ENCODE measurements at places on chromosomes 13 and 19.

GRCh38 chr13:105050686-105051085, 1484.8 kb downstream of the EFNB2 start:
- no peak for DNase-seq

- no peak for DNase-seq
Observed at GRCh38 chr13:94056362-94056990, 423.0 kb downstream of the DCT start.

GRCh38 chr19:31015778-31016177, 333.5 kb downstream of the TSHZ3 start:
- DNase-seq = no peak

DNA sequence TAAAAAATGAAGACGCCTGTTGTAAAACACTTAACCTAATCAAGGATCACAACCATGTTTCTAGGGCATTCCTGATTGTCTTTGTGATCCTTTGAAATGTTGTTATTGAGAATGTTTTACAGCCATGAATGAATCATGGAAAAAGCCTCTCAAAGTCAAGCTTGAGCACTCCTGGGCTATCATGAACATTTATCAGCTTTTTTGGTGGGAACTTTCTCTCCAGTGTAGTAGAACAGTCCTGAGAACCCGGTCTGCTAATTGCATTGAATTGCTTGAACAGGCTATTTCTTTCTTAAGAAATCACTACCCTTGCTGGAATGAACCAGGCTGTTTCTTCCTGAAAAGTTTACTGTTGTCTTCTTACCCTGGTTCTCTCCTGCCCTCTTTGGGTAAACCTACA, 516.5 kb downstream of the FGF9 start:
- DNase-seq = no peak

DNA sequence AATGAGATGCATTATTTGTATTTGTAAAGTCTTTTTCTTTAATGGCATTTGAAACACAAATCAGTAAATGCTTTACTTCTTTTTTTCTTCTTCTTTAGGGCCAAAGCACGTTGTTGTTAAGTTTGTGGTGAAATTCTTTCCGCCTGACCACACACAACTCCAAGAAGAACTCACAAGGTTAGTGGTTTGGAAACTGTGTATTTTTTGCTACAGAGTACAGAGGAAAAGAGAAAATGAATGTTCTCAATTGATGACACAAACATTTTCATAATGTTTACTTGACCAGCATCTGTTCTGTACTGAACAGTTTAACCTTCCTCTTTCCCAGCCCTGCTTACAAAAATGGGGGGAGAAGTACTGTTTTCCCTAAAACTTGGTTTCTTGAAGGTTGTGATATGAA, 190.9 kb upstream of the RNF113B start:
- no peak for DNase-seq

GRCh38 chr19:4213116-4213515, 16.2 kb upstream of the EBI3 start:
- no peak for DNase-seq

DNA sequence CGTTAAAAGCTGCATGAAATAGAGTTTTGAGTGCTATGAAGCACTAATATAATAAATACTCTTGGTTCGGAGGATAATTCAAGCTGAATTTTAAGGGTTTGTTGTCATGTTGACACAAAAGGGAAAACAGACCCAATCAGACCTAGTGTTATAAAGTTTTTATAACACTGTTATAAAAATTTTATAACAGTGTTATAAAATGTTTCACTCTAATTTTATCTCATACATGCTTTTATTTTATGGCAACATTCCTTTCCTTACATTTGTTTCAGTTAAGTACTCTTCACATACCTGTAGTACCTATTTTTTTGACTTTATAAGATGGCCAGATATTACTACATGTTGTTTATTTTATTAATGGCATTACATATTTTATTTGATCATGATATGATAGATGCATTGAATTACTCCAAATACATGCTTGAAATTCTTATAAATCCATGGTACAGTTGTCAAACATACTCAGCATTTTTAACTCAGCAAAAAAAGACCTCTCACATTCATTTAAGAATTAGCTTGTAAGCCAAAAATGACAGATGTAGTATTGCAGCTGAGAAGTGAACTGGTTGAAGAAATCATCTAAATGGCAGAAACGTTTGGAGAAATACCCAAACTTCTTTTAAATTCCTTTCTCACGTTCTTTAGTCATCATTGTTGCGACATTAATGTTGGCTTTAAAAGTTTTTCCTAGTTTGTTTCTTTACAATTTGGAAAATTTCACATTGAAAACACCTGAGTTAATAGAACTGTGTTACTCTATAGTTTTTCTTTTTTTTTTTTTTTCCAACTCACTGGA, 104.5 kb downstream of the PIBF1 start:
- DNase-seq = no peak

GRCh38 chr13:112809332-112810315, 119.8 kb downstream of the ATP11A start:
- no peak for DNase-seq

DNA sequence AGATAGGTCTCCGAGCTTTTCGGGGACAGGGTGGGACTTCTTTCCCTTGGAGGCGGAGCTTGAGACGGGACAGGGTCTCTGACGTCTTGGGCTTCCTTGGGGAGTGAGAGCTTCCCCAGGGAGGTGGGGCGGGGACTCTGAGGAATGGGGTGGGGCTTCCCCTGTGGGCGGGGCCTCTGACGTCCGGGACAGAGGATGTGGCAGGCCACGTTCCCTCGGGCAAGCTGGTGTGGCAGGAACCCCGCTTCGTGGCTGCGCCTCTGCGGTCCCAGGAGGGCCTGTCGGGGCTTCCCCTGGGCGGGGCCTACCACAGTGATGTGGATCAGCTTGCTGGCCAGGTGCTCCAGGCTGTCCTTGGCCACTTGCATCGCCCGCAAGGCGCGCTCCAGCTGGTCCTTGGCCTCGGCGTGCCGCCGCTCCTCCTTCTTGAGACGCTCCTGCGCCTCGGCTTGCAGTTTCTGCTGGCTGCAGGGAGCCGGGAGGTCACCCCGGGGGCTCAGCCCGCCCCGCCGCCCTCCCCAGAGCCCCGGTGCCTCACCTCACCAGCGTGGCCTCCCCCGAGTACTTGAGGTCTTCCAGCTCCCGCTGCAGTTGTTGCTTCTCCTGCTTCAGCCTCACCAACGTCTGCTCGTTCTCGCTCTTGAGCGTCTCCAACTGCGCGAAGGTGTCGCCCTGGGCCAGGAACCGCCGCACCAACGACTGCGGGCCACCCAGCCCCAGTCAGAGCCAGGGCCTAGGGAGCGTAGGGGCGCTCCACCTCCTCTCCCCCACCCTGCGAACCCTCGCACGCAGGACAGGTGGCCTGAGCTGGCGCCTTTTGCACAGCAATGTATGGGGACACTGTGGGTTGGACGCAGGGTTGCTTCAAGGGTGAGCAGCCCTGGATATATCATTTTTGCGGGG, 3.3 kb upstream of the RGL3 start:
- peak; percentile 20 for DNase-seq

DNA sequence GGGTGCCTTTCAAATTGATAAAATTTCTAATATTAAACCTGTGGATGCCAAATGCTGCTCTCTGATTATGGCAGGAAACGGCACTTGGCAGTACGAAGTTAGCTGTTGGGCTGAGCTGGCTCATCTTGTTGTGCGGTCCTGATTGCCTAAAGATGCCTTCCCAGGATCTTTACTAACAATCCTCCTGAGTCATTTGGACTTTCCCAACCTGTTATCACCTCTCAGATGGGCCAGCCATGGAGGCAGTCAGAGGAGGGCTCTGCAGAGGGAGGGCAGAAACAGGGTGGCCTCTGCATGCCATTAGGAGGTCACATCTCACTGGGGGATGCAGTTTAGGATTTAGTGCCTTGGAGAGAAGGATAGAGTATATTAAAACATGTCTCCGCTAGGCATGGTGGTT, 27.3 kb downstream of the ALOX5AP start:
- DNase-seq = no peak

- no peak for DNase-seq
Observed at GRCh38 chr19:4077800-4078684, 11.3 kb upstream of the ZBTB7A start.

- DNase-seq = no peak
Observed at GRCh38 chr19:38711726-38712153, 32.5 kb downstream of the CAPN12 start.

- DNase-seq = no peak
Observed at GRCh38 chr13:107348925-107349324, 781.0 kb upstream of the ARGLU1 start.

GRCh38 chr13:111978546-111978945, 88.4 kb upstream of the SOX1 start:
- DNase-seq = no peak

DNA sequence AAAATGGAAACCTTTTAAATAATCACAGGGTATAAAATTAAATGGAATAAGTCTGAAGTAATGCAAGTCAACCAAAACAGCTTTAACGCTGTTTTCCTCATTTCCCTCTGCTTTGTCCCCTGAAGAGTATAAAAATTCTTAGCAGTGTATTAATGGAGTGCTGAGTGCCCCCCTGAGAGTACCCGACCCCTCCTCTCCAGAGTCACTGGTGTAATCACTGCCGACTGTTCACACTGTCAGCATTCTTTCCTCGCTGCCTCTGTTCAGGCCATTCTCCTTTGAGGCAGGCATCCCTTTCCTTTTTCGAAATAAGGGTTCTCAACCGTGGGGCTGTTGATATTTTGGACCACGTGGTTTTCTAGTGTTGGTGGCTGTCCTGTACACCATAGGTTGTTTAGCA, 146.9 kb upstream of the SLC10A2 start:
- DNase-seq = no peak

GRCh38 chr19:3443840-3444694, 36.3 kb downstream of the SMIM24 start:
- DNase-seq = no peak

- no peak for DNase-seq
Observed at GRCh38 chr13:37752146-37752545, 117.4 kb downstream of the TRPC4 start.

DNA sequence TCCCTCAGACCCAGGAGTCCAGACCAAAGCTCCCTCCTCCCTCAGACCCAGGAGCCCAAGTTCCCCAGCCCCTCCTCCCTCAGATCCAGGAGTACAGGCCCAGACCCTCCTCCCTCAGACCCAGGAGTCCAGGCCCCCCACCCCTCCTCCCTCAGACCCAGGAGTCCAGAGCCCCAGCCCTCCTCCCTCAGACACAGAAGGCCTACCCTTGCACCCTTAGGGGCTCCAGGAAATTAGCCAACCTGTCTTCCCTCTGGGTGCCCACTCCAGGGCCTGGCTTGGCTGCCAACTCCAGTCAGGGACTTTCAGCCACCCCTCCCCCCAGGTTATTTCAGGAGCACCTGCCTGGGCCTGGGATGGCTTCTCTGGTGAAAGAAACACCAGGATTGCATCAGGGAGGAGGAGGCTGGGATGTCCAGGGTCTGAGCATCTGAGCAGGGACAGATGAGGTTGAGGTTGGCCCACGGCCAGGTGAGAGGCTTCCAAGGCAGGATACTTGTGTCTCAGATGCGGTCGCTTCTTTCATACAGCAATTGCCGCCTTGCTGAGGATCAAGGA, at the start of gene FGF21:
Gene FGF21 (plus strand): TSS at position 441 of the 558 bp plus-strand sequence. CDS start 713 bp downstream, outside the sequence.
- no peak for DNase-seq

DNA sequence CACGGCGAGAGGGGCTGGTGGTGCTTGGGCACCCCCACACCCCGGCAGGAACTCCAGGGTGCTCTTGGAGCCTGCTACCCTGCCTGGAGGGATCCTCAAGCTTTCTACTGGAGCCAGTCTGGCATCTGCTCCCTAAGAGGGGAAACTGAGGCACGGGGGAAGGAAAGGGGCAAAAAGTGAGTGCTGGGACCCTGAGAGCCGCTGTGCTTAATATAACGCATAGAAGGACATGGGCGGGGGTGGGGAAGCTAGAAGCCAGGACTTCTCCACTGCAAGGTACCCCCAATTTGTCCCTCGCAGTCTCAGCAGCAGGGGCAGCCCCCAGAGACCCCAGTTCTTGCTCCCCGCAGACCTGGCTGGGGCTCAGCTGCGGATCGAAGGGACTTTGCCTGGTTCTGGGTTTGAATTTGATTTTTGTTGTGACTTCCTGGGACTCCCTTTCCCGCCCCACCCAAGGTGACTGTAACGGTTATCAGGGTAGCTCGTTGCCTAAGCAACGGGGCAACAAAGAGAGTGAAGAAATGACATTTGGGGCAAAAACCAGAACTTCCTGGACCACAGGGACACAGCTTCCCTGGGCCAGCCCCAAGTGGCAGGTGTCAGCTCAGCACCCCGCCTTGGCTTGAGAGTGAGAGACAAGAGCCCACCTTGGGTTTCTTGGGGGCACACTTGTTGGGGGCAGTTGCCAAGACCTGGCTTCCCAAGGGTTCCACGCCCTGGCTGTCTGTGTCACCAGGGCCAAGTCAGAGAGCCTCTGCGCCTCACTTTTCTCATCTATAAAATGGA, 638 bp downstream of the ADGRE5 start:
- no peak for DNase-seq

DNA sequence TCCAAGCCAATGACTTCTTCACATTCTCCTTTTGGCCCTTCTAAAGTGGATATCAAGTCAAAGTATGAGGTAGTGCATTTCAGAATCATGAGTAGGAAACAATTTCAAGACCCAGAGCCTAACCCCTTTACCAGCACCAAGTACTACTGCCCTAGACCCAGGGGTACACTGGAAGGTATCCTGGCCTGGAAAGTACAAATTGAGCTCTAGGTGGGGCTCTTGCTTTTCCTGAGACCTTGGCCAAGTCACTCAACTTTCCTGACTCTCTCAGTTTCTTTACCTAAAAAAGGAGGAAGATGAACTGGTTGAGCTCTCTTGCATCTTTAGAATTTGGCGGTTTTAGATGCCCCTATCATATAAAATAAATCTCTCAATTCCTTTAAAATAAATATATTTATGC, 204.7 kb downstream of the FGF14 start:
- DNase-seq = no peak

DNA sequence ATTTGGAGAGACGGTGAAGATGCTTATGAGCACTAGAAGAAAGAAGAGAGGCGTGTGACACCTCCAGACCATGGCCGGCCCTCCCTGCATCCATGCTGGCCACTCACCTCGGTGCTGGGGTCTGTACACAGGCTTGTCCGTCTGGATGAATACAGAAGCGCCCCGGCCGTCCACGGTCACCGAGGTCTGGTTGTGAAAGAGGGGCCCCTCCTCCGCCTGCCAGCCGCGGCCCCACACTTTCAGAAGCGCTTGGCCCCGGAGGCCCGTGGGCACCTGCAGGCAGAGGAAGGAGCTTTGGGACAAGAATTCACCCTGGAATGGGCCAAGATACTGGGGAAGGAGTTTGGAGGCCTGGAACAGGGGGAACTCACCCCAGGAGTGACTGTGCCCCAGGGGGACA, 15.1 kb downstream of the CPAMD8 start:
- DNase-seq = no peak

- no peak for DNase-seq
Observed at GRCh38 chr13:29556742-29557141, 38.7 kb downstream of the SLC7A1 start.

- no peak for DNase-seq
Observed at GRCh38 chr19:34232566-34233481, 21.5 kb upstream of the GARRE1 start.

DNA sequence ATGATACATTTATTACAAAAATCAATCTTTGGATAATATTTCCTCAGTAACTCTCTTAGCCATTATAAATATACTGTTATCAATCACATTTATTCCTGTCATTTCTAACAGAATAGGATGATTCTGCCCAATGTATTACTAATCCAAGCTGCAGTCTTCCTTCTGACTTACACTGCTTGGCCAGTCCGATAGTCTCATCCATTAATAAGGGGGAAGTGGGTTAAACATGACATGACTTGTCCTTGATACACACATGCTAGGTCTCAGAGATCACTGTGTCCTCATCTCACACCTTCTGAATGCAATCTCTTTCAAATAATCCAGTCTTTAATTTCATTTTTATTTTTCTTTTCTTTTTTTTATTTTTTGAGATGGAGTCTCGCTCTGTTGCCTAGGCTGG, 18.8 kb downstream of the SACS start:
- no peak for DNase-seq
